Activated naive CD4-positive, alpha-beta T cell (primary cell): ENCODE measurements at places on chromosomes 5 and 9.

GRCh38 chr5:145847499-145848497, 12.7 kb upstream of the PRELID2 start:
- DNase-seq, result no peak

- DNase-seq, result no peak
Measured at GRCh38 chr5:87329114-87329513, 61.4 kb downstream of the RASA1 start.

GRCh38 chr9:91055845-91056244, 254.2 kb downstream of the SYK start:
- DNase-seq, result no peak

GRCh38 chr9:79559495-79560181, 12.1 kb upstream of the TLE4 start:
- no peak for DNase-seq

DNA sequence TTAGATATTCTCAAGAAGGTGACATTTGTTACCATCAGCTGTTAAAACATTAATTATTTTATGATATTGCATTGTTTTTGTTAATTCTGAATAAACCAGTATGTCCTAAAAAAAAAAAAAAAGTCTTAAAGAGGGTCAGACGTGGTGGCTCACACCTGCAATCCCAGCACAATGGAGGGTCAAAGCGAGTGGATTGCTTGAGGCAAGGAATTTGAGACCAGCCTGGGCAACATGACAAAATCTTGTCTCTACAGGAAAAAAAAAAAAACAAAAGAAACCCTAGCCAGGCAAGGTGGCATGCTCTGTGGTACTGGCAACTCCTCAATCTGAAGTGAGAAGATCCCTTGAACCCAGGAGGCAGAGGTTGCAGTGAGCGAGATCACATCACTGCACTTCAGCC, 46.8 kb downstream of the CYLC2 start:
- DNase-seq, result no peak

DNA sequence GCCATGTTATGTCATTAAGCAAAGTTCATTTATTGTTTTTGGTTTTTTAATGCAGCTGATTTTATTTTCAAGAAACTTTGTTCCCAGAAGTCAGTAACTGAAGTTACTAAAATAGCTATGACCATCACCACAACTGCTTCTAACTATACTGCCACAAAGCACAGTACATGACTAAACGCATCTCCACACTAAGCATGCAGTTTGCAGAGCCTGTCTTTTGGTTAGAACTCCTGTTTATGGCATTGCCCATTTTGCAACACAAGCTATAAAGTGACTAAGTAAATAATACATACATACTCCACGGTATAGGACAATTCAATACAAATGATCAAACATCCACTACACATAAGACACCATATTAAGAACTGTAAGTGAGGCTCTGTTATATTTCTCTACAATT, 109.7 kb downstream of the MLLT3 start:
- no peak for DNase-seq

DNA sequence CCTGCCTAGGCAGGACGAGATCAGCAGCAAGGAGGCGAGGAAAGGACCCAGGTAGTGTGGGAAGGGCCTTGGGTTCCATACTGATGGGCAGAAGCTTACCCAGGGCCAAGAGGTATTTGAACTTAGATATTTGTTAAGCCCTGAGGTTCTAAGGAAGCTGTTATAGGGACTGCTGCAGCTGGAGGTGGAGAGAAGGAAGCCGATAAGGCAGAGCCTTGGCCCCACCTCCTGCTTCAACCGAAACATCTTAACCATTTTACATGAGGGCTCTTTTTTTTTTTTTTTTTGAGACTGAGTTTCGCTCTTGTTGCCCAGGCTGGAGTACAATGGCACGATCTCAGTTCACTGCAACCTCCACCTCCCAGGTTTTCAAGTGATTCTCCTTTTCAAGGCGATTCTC, 8.6 kb upstream of the AQP3 start:
- DNase-seq, result no peak

GRCh38 chr9:107251756-107252322, 31.2 kb upstream of the RAD23B start:
- DNase-seq, result no peak

DNA sequence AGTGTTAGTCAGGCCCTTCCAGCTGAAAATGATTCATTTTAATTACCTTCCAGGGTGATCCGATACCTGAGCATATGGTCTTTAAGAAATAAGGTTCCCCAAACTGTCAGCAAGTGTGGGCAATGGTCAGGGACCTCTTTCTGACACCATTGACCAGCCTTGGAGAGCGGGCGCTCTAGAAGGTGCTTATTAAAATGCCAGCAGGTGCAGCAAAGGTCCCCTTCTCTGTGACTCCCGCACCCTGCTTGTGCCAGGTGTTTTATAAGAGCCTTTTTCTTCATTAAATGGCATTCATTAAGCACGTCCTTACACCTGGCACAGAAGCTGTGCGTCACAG, 85.3 kb downstream of the MVB12B start:
- DNase-seq, result no peak

DNA sequence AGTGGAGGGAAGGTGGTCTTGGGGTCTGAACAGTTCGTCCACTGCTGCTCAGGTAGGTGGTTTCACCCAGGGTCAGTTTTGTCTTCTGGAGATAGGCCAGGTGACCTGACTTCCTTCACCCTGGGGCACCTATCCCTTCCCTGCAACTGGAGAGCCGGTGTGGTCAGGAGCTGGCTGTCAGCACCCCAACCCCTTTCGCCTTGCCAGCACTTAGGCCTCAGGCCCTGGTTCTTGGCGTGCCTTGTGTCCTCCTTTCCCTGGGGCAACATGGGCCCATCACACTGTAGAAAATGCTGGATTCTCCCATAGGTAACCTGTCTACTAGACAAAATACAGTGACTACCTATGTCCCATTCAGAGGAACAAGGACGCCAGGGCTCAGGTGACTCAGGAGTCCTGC, 13.1 kb downstream of the PROP1 start:
- no peak for DNase-seq

GRCh38 chr5:103034662-103035392, 85.1 kb downstream of the GIN1 start:
- DNase-seq, result no peak

DNA sequence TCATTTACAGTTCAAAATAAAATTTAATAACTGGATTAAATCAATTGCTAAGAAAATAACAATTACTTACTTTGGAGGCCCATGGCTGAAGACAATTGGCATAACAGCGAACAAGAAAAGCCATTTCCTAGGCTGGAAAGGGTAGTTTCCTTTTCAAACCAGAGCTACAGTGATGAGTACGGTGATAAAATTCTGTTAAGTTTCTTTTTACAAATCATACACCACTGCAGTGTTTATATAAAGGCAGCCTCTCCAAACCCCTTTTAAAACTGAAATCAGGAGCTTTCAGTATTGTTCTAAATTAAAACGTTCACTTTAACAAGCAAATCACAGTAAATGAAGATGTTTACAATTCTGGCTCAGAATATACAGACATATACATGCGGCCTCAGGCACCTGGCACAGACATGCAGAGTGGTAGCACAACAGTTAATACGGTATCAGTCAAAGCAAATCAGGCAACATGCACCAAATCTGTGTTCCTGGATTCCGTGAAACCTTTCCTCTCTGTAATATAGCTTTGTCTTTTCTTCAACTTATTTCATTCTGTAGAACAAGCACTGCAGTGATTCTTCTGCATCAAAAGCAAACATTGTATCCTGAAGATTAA, 102.9 kb downstream of the RAPGEF6 start:
- DNase-seq, result no peak

DNA sequence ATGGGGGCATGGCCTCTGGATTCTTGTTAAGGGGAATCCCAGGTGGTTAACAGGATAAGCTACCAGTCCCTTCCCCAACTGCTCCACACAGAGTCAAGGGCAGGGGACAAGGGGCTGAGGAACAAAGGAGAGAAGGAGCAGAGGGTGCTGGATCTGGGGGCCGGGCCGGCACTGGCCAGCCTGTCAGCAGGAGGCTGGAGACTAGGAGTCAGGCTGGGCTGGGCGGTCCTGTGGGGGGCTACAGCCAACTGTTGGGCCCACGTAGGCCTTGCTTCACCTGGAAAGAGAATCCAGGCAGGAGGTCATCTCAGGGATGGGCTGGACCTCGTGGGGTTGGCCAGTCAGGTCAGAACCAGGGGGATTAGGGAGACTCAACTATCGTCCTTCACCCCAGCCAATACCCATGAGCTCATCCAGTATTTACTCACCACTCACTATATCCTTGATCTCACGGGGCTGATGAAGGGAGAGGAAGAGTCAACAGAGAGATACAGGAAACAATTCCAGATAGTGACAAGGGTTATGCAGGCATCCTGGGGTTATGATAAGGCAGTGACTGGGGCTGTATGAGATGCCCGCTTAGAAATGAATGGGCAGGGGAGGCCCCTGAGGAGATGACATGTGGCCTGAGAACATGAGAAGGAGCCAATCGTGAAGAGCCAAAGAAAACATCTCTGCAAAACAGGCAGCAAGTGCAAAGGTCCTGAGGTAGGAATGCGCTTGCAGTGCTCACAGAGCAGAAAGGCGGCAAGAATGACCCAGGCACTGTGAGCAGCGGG, 47.9 kb upstream of the SLC25A51 start:
- no peak for DNase-seq

- DNase-seq, result no peak
Measured at GRCh38 chr5:132457371-132458225, 33.0 kb downstream of the IRF1 start.

DNA sequence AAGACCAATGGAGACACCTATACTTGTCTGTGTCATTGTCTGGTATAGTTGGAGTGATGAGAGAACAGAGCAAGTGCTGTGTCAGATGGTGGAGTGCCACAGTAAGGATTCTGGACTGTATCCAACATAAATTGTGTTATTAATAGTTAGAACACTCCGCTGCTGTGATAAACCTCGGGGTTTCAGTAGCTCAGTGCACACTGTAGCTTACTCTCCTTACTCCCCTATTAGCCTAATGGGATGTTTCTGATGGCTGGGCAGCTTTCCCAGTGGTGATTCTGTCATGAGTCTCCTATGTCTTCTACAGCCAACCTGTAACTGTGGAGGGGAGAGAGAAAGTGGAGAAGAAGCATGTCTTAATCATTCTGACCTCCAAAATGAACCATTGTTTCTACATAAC, 127.6 kb upstream of the PTCH1 start:
- no peak for DNase-seq

- no peak for DNase-seq
Measured at GRCh38 chr5:178113841-178114324, 551 bp downstream of the N4BP3 start.

DNA sequence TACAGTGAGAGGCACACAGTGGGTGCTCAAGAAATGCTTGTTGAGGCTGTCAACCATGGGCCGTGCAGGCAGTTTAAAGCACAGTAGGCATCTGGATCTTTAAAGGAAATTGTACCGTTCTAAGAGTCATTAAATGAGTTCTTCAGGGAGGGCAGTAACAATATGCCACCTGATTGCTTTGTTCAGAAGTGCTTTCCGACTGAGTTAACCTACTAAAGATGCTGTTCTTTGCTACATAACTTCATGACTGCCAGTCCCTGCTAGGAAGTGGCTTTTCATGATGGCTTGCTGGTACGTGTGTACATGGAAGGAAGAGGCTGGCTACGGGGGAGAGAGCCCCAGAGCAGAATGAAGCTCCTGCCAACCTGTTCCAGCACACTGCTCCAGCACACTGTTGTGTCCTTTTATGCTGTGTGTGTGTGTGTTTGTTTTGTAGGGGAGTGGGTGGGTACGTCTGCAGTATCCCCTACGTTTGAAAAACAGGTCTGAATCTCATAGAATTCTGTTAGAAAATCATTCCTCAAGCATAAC, 41.9 kb upstream of the PPP2R2B start:
- DNase-seq, result no peak

DNA sequence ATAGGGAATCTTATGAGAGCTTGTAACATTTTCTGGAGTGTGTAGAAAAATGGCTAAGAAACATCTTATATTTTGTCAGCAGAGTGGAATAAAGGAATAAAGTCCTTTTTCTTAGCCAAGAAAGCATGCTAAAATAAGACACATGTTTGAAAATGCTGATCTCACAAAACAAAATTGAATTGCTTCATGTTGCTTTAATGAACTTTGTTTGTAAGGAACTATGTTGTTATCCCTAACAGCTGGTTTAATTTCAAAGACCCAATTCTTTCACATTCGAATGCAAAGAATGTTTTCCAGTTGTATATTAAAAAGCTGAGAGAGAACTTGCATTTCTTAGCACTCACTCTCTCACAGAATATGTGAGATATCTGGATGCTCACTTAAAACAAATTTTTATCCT, 107.6 kb downstream of the MUSK start:
- no peak for DNase-seq

GRCh38 chr9:4973246-4973645, 11.8 kb upstream of the JAK2 start:
- no peak for DNase-seq
